ENCODE measurements at places on chromosomes 2 and 18.

GRCh38 chr2:191385416-191386160 lies 140.4 kb downstream of the MYO1B start:
- no peak for DNase-seq

DNA sequence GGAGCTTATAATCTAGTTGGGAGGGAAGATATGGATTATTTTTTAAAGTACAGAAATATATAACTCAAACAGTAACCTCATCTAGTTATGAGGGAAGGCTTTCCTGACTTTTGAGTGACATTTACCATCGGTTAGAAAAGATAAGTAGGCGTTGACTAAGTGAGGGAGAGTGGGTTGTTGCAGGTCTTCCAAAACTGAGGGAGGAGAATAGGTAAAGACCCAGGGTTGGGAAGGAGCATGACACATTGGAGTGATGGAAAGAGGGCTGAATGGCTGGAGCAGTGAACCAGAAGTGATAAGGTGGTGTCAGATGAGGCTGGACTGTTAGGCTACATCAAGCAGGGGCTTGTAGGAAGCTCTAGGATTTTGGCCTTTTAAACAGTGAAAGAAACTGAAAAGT lies 10.6 kb upstream of the NUP35 start:
- no peak for DNase-seq

DNA sequence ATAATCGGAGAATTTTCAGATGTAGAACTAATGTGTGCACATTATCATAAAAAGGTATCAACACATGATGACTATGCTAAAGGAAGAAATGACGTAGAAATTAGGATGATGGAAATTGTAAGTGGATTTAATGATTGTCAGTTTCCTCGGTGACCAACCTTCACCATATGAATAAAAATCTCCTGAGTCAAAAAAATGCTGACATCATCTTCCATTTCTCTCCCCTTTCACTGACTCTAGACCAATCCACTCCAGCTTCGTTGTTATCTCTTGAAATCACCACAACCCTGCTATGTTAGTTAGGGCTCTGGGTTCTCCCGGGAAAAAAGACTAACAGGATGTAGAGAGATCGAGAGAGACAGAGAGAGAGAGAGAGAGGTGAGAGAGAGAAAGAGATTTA lies 204.8 kb upstream of the KYNU start:
- DNase-seq = no peak

- no peak for DNase-seq
Observed at GRCh38 chr18:78754311-78755043, 225.1 kb upstream of the SALL3 start.

DNA sequence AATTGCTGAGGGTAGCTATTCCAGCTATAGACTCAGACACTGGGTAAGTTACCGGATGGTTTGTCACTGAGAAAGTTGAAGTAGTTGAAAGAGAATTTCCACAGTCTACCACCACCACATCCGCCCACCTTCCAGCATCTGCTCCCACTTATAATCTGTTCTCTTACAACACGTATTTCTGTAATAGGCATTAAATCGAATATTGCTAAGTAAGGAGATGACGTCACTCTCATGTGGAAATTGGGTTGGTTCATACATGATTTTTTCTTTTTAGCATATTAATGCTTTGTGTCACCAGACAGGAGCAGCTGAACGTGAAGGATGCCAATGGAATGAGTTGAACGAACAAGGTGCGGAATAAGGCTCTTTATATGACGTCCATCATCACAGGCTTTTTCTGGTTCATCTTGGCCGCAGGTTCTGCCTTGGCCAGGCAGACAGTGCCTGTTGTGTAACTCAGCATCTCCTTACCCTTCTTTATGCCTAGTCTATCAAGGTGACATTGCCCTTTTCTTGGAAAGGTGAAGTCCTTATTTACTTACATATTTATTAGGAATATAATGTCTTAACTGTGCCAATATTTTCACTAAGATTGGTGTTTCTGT lies 45.9 kb downstream of the THUMPD2 start:
- no peak for DNase-seq

GRCh38 chr2:213991453-213992108 lies 419.3 kb upstream of the VWC2L start:
- no peak for DNase-seq

GRCh38 chr2:61420991-61421544 lies 49.8 kb downstream of the USP34 start:
- no peak for DNase-seq

DNA sequence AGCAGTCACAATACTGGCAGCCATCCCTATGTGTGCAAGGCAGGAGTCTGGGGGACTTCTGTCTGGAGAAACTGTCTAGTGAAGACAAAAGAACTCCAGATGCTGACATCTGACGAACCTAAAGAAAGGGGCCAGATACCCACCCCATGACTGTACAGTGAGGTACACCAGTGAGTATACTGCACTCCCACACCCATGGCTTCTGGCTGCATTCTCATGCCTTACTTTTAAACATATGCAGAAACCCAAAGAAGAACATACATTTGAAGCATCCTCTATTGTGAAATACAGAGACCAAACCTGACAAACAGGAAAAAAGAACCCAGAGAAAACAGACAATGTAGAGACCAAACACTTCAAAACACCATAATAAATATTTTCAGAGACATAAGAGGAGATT lies 102.2 kb downstream of the ACTR3 start:
- no peak for DNase-seq
